C1 segment of cervical spinal cord (tissue), 14 donors: ENCODE measurements at places on chromosomes 12 and 14.

GRCh38 chr14:53055003-53055402 lies 98.1 kb downstream of the DDHD1 start:
- no peak for DNase-seq

DNA sequence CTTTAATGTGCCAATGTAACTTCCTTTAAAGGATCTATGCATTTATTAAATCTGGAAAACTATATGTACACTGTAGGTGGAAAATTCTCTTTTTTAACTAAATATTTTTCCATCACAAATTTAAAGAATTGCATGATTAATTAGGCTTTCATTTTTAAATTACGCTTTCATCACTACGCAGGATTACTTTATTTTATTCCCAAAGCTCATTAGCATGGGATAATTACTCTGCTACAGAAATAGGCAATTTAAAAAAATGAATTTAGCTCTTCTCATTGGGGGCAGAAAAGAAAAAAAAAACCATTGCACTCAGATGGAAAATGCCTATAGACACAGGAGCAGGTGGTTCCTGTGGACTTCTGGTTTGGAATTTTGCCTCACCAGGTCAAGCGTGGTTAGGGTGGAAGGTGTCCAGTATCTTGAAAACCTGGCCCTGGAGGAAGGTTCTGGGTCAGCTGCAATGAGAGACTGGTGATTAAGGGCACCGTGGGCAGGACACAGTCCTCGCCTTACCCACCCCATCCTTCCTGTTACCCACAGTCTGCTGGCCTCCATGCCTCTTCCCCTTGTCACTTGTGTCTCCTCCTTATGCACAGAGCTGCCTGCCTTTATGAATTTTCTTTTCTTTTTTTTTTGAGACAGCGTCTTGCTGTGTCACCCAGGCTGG lies 17.3 kb upstream of the RIN3 start:
- no peak for DNase-seq

DNA sequence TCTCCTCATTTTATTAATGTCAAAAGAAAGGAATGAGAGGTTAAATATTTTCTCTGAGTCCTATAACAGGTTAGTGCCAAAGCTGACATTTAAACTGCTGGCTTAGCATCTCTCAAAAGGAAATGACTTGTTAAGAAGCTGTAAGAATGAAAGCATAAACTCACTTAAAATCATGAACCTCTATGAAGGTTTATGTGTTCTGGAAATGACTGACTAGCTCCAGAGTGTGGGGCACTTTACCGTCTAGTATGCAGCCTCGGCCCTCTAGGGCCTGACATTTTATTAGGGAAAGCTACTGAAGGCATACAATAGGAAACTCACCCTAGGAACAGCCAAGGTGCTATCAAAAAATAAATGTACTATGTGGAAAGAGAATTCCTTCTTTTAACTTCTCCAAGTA lies 35.1 kb downstream of the SPX start:
- DNase-seq, result no peak

DNA sequence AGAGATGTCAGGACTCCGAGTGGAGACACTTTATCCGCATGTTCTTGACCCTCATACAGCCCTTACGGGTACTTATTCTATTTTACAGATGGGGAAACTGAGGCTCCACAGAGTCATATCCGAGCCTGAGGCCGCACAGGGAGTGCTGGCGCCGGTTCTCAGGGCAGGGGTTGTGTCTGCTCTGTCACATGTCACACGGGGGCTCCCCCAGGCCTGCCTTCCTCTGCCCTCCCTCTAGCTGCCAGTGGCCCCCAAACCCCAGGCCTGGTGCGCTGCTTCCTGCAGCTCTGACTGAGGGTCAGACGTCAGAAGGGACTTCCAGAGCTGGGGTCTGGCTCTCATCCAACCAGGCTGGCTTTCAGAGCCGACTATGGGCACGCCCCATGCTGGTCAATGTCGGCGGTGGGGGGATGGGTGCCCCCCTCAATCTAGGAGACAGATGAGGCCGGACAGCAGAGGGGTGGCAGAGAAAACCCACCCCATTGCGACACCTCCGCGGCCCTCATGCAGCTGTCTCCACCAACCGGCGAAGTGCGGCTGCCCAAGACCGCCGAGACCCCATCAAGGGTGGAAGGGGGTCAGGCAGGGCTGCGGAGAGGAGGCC lies 811 bp upstream of the INF2 start:
- DNase-seq, result no peak
